ENCODE measurements at places on chromosomes 12 and 14. TPM values are rescaled to one million over a fixed set of nuclear protein-coding genes. Genes with fewer than 3 reads are reported as not detected.

GRCh38 chr12:5227708-5228373 lies 184.2 kb downstream of the KCNA5 start:
- DNase-seq, result no peak

The AICDA gene
- 0.30 TPM for polyA plus RNA-seq

The SERPINA3 gene
- not detected for polyA plus RNA-seq

GRCh38 chr12:44307506-44308168 lies 471.8 kb downstream of the TMEM117 start:
- DNase-seq, result no peak

DNA sequence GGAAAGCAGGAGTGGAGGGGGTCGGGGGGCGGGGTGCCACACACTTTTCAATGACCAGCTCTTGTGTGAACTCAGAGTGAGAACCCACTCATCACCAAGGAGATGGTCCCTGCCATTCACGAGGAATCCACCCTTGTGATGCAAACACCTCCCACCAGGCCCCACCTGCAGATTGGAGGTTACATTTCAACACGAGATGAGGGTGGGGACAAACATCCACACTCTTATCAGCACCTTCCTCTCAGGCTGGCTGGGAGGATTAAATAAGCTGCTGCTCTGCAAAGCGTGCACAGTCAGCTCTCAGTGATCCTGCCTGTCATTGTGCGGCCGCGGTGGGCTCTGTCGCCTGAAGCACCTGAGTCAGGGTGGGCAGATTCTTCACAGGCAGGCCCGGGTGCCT lies 39.7 kb downstream of the AACS start:
- DNase-seq, result no peak

- DNase-seq, result no peak
Observed at GRCh38 chr12:132477017-132477702, 12.8 kb upstream of the FBRSL1 start.

The SERPINA12 gene
- not detected for polyA plus RNA-seq

The DLST gene
- 70.7 TPM for polyA plus RNA-seq

DNA sequence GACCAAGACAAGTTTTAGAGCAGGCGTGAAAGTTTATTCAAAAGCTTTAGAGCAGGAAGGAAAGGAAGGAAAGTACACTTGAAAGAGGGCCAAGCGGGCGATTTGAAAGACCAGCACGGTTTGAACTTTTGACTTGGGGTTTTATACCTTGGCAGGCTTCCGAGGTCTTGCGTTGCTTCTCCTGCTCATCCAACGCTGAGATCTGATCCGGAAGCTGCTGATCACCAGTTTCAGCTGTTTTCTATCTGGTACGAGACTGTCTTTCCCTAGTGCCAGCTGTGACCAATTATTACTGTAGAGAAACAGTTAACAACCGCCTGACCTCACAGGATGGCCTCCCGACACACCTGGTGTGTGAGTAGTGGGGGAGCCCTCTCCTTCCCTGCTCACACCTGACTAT lies 20.6 kb upstream of the SNRPF start:
- DNase-seq, result no peak

The OTOGL gene
- polyA plus RNA-seq, result 0.38 TPM

DNA sequence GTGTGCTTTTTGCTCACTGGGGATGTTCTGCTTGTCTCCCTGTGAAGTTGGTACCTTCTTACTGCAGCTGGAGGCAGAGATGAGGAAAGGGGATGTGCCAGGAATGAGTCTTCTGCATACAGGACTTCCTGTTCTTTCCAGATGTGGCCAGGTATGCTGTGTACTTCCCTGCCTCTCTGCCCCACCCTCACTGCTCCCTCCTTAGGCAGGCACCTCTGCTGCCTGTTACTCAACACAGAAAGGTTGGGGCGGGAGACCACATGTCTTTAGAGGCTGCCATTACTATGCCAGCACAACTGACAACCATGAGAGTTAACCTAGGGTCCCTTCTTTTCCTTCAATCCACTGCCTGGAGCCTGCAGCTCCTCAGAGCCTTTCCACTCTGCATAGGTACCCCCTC lies 2.0 kb upstream of the OAS3 start:
- DNase-seq, result no peak

DNA sequence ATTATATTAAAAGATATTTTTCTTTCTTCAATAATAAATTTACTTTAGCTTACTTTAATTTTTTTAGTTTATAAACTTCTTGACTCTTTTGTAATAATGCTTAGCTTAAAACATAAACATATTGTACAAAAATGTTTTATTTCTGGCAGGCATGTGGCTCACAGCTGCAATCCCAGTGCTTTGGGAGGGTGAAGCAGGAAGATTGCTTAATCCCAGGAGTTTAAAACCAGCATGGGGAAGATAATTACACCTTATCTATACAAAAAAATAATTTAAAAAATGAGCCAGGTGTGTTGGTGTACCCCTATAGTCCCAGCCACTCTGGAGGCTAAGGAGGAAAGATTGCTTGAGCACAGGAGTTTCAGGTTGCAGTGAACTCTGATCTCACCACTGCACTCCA lies 120.7 kb downstream of the GPHN start:
- no peak for DNase-seq

DNA sequence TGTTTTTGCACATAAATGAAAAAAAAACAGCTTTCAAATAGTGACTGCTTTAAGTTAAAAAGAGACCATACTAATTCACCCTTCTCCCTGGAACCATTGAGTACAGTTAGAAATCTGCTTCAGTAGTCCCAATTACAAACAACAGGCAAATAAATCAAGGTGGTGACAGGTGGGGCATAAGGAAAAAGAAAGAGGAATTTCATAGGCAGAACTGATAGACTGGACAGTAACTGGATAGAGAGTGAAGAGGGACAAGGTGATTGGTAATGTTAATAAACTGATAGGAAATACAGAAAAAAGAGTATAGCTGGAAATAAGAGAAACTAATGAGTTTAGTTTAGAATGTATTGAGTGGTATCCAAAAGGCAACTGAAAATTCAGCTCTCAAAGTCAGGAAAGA lies 56.0 kb downstream of the SLC41A2 start:
- no peak for DNase-seq

- no peak for DNase-seq
Observed at GRCh38 chr14:53793790-53794505, 162.7 kb downstream of the BMP4 start.

GRCh38 chr14:70897464-70897863 lies 9.8 kb upstream of the PCNX1 start:
- peak; percentile 54 for DNase-seq

DNA sequence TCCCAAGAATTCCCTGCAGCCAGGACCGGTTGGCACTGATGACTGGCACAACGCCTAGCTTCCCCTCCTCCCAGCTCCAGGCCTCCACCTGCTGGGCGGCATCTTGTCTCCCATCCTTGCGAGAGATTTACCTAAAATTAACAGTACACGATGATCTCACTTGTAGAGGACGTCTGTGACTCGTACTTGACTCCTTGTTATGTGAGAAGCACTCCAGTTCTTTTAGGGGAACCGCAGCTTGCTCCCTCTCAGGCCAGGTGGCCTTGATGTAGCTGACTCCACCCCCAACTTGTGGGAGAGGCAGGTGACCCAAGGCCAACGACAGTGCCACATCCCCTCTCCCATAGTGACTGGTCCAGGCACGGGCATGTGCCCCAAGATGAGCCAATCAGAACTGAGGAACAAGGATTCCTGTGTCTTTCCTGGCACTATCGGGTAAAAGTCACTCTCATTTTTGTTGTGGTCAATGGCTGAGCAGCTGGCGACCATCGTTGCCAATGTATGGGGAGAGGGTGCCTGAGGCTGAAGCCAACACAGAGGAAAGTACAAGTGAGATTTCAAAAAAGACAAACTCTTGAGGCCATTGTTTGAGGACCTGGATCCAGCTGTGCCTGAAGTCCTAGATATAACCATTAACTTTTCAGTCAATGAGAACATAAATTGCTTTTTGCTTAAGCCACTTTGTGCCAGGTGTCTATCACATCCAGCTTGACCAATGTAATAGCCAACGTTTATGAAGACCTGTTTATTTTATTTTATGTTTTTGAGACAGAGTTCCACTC lies 208.7 kb downstream of the RBM19 start:
- no peak for DNase-seq

The ANKS1B gene
- 2.3 TPM for polyA plus RNA-seq

DNA sequence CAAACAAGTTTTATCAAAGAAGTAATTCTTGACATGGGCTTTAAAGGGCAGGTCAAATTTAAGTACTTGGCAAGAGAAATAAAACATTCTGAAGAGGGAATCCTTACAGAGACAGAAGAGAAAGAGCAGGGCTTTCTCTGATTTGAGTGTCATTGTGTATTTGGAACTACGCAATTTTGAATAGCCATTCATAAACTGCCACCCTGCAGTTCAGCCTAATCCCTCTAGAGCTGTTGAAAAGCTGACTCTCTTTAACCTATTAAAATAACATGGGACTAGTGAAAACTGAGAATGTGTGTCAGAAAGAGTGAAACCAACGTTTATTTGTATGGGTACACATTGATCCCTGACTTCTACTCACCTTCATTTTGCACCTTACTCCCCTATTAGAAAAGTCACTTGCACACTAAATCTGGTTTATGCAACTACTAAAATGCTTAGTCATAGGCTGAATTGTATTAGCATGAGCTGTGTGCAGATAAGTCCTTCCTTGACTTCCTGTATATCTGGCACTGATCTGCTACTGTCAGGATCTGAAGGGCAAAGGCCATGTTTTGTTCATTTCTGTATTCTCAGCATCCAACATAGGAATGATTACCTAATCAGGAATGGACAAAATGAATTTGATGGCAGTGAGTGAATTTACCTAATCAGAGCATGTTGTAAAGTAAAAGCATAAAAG lies 458.9 kb downstream of the NOVA1 start:
- DNase-seq, result no peak

DNA sequence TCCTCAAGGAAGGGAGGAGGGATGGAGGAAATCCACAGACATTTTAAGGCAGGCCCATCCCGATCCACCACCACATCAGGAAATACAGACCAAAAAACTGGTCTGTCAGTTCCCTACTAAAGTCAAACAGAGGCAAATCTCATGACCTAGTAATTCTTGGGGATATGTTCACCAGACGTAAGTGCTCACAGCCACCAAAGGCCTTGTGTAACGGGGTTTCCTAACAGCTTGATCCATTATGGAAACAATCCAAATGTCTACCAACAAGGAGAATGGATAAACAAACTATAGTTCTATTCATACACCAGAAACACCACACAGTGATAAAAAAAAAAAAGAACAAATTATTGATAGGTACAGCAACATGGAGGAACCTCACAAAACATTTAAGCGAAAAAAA lies 72.9 kb downstream of the PRKAB1 start:
- DNase-seq, result no peak

DNA sequence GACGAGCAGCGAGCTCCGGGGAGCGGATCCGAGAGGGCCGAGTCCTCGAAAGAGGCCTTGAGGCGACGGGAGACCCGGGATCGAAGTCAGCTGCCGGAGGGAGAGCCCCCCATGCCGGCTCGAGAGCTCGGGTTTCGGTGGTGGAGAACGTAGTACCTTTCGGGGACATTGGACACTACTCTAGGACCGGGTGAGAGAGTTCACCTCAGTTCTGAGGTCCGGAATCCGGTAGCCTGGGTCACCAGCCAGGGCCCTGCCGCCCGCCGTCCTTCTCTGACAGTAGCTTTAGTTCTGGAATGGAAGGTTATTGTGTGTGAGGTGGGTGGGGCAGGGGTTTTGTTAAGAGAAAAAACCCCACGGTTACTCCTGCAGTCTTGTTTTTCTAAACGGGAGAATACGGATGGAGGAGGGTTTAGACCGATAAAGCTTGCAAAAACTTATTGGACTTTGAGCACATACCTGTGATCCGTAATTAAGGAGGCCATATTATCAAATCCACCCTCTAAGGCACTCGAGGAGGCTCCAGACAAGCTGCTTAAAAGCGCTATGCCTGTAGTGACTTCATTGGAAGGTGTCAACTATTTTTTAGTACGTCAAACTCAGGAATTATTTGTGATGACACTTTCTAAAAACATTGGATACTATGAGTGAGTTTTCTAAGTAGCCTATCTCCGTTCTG lies 765 bp downstream of the SCYL2 start:
- DNase-seq, result no peak

DNA sequence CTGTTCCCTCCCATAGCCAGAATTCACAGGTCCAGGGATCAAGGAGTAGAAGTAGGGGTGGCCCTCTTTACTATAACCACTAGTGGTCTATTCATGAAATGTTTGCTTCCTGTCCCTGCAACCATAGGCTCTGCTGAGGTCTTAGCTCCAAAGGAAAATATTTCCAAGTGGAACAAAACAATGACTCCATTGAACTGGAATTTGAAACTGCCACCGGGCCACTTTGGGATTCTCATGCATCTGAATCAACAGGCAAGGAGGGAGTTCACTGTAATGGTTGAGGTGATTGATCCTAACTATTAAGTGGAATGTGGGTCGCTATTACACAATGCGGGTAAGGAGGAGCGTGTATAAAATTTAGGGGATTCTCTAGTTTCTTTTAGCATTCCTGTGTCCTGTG lies 197.0 kb downstream of the ETNK1 start:
- no peak for DNase-seq

GRCh38 chr12:68998041-68998440 lies 65.1 kb upstream of the CPM start:
- DNase-seq, result no peak

DNA sequence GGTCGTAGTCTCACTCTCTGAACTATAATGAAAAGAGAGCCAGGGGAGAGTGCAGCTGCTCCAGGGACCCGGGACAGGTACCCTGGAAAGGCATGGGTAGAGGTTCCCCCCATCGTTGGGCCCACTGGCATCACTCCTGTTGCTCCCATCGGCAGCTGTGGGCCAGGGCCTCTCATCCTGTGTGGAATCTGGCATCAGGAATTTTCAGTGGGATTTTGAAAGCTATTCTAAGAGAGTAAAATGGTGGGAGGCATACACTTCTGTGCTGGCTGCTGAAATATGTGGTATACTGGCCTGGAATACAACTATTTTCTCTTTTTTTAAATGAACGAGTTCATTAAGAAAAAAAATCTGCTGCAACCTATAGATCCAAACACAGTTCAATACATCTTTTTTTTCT lies 38.1 kb downstream of the EML1 start:
- DNase-seq, result no peak

DNA sequence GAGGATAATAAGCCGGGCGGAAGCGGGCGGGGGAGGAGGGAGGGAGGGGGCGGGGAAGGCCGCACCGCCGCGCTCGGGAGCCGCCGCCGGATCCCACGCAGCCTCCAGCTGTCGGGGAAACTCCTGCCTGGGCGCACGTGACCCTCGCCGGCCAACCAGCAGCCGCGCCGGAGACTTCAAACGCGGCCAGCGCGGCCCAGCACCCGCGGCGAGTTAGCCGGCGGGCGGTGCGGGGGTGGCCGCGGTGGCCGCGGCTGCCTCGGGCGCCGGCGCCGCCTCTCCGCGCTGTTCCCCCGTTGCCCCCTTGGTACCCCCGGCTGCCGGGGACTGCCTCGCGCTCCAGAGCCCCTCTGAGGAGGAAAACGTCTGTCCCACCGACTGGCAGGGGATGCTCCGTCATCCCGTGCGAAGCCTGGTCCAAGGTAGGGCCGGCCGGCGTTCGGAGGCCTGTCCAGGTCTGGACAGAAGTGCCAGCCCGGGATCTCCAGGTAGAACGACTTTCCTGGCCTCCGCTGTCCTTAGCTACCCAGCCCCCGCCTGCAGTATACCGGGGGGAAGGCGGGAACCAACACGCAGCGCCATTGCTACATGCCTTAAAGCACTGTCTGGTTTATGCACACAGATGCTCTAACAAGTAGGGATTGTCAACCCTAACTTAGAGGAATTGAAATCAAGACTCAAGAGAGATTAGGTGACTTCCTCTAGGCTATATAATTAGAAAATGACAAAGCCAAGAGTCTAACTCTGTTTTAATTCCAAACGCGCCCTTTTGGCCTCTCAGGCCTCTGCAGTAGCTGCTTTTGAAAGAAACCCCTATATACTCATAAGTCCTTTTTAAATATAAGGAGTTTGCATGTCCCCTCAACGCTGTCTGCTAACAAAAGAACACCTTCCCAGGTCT lies at the start of gene YAF2:
Gene YAF2, minus strand, starts transcription at position 9 of the 901 bp plus-strand sequence. CDS start 68 bp downstream, outside the sequence.
- DNase-seq, result peak; percentile 55
